Hematopoietic multipotent progenitor cell treated with erythropoietin and hydrocortisone succinate and interleukin-3 and kit ligand, for 17 days (in vitro differentiated cells): ENCODE measurements at places on chromosomes 7 and 10.

DNA sequence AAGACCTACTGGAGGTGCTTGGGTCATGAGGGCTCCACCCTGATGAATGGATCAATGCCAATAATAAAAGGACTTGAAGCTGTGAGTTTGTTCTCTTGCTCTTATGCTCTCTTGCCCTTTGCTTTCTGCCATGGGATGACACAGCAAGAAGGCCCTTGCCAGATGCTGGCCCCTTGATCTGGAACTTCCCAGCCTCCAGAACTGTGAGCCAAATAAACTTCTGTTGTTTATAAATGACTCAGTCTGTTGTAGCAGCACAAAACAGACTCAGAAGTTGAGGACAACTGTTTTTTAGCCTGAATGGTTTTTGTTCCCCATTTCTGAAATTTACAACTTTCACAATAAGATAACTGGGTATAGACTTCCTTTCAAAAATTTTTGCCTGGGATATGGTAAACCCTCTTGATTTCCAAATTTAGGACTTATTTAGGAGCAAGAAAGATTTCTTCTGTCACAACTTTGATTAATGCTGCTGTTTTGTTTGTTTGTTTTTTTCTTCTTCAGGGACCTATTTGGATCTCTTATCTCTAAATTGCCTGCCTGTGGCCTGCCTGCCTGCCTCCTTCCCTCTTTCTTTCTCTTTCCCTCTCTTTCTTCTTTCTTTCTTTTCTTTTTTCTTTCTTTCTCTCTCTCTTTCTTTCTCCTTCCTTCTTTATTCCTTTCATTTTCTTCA is 12.1 kb downstream of the ENTPD1 start:
- no peak for DNase-seq

- DNase-seq, result no peak
Measured at GRCh38 chr7:84675633-84676034, 481.0 kb upstream of the SEMA3A start.

- DNase-seq, result no peak
Measured at GRCh38 chr7:99124236-99124635, 19.7 kb downstream of the SMURF1 start.

GRCh38 chr7:98284335-98285036 is 3.0 kb downstream of the BRI3 start:
- peak; percentile 27 for DNase-seq

- no peak for DNase-seq
Measured at GRCh38 chr7:77674878-77675277, 21.4 kb upstream of the RSBN1L start.

GRCh38 chr10:36489611-36490228 is 635.7 kb upstream of the ANKRD30A start:
- no peak for DNase-seq

- no peak for DNase-seq
Measured at GRCh38 chr10:97416565-97416964, 9.4 kb upstream of the PGAM1 start.
